ENCODE measurements at places on chromosomes 1 and 21.

- no peak for DNase-seq
These were observed 144.1 kb upstream of the CTTNBP2NL start for GRCh38 chr1:112251766-112252506.

GRCh38 chr1:214979191-214979590 lies 103.3 kb upstream of the KCNK2 start:
- DNase-seq = no peak

DNA sequence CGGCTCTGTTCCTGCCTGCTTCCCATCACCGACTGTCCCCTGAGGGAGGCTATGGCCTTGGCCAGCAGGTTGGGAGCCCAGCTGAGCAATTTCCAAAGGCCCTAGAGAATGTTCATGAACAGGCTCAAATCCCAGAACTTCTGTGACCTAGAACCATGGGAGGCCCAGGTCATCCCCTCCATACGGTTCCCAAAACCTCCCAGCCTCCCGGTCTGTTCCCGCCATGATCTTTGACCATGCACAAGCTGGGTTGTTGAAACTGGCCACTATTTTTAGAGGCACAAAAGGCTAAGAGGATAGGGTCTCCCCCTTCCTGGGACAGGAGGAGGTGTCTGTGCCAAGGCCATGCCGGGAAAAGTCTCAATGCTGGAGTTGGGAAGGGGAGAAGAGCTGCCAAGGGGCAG lies 27.5 kb downstream of the EPHA2 start:
- DNase-seq = no peak

- peak; percentile 54 for DNase-seq
These were observed 11.0 kb downstream of the BRINP2 start for GRCh38 chr1:177181631-177182291.

DNA sequence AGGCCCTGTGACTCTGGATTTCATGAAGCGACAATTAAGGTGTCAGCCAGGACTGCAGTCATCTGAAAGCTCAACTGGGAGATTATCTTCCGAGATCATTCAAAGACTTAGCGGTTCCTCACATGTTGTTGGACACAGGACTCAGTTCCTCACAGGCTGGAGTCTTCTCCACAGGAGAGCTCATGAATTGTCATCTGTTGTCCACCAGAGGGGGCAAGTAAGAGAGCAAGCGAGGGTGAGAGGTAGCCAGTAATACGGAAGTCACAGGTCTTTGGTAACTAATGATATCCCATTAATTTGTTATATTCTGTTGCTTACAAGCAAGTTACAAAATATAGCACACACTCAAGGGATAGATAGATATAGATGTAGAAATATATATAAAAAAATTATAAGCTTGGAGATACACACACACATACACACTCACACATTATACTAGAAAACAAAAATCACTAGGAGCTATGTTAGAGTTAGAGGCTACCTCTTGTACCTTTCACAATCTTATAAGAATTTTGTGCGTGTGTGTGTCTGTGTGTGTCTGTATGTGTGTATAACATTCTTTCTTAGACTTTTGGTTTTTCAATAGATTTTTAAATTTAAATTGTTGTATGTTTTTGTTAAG lies 1695.3 kb downstream of the BRINP3 start:
- peak; percentile 21 for DNase-seq

DNA sequence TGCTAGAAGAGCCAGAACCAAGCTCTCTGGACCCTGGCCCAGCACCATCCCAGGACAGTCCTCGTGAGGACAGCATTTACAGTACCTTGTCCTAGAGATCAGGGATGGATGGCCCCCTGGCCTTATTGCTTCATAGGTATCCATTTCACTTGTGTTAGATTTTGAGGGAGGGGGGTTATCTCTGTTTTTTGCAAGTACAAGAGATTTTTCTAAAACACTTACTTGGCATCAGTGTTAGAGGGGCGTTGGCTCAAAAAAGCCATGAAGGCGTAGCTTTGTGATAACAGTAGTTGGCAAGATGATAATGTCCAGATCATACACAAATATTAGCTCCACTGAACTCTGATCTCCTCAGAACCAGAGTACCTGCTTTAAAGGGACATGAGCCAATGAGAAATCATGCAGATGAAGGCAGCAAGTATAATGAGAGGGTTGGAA lies 5.8 kb upstream of the ATP1B1 start:
- no peak for DNase-seq

DNA sequence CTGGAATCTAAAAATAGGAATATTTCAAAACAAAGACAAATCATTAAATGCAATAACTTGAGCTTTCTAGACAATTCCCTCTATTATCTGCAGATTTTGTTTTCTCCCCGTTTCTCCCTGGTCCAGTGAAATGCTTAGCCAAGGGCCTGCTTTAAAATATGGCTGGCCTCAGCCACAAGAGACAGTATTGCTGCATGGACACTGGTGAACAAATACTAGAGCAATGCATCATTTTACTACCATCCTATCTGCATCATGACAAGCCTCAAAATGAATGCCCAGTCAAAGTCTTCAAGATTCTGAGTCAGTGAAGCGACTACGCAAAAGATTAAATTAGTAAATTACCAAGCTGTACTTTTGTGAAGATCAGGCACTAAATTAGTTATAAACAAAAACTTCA lies 80.5 kb downstream of the ENAH start:
- DNase-seq = no peak

DNA sequence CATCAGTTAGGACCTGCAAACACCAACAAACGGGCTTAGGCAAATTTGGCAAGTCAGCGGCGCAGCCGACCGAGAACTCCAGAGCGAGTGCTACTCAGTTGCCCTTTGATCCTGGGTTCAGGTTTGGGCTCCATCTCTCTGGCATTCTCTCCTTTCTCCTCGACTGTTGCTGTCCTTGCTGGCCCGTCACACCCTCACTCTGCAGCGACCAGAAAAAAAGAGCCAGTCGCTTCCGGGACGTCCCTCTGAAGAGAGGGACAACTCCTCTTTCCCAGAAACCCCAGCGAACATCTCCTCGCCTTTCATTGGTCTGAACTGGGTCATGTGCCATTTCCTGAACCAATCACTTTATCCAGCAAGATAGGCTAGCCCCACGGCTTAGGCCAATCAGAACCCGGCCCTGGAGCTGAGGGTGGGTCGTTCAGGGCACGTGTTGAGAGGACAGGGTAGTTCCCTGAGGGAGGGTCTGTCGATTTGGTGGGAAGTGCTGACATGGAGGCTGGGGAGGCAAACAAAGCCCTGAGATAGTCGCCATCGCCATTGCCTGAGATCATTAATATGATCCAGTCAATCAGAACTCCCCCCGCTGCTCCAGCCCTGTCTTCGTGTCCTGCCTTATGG lies 113.7 kb downstream of the PTPRU start:
- DNase-seq = no peak

DNA sequence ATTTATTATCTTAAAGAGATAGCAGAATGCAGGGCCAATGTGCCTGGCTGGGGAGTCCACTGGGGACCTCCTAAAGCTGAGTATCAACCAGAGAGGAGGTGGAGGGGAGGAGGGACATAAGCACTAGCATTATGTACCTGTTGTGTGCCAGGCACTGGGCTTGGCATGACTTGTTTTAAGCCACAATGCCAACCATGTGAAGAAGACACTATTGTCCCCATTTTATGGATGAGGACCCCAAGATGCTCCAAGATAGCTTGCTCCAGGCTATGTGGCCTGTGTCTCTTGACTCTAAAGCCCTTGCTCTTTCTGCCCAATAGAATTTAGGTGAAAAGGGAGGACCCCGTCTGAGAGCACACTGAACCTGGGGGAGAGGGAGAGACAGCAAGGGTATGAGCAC lies 111.3 kb downstream of the GLIS1 start:
- DNase-seq = no peak

GRCh38 chr1:169102567-169102966 lies 3.9 kb upstream of the ATP1B1 start:
- DNase-seq = no peak

- DNase-seq = no peak
These were observed 6.4 kb upstream of the GFI1 start for GRCh38 chr1:92493139-92493538.

DNA sequence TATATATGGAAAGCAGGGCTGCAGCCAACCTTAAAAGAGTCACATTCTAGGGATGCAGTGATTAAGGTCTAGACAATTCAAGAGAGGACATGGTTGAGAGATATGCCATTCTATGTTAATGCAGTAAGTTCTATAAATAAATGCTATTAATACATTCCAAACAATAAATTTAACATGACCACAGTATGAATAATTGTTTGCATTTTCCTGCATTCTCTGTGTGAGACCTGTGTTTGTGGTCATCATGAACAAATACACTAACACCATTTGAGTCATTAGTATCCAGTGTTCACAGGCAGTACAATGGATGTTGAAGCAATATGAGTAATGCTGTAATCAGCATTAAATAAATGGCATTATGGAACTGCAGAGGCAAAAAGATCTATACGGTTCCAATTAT lies 5.5 kb upstream of the ZRANB2 start:
- no peak for DNase-seq

- DNase-seq = no peak
These were observed 41.0 kb downstream of the BRINP3 start for GRCh38 chr1:190436615-190437014.
